Cortex of kidney (tissue), 1 donor: ENCODE measurements at places on chromosomes 2 and 18.

DNA sequence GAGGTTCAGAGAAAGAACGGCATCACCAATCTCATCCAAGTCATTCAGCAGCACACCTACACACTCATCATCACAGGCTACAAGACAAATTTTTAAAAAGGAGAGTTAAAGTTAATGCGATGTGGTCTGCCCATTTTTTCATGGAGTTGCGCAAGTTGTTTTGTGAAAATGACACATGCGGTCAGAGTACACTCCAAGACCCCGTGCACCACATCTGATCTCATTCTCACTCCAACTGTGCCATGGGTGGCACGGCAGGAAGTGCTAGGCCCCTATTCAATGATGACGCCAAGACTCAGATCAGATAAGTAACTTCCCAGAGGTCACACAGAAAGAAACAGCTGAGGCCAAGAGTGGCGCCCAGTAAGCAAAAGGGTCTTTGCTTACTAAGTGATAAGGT lies 119.8 kb downstream of the LAMA1 start:
- DNase-seq: no peak

GRCh38 chr2:9315280-9315847 lies 108.0 kb downstream of the ITGB1BP1 start:
- no peak for DNase-seq

- DNase-seq: no peak
Measured at GRCh38 chr2:135590619-135591260, 59.5 kb downstream of the R3HDM1 start.

- no peak for DNase-seq
Measured at GRCh38 chr2:36562240-36562639, 35.7 kb downstream of the FEZ2 start.

- no peak for DNase-seq
Measured at GRCh38 chr18:80006724-80007123, 18.4 kb upstream of the TXNL4A start.

- no peak for DNase-seq
Measured at GRCh38 chr18:32042337-32042736, 23.7 kb downstream of the RNF125 start.

- no peak for DNase-seq
Measured at GRCh38 chr2:233422050-233422639, 67.9 kb downstream of the DGKD start.

GRCh38 chr2:156083763-156084493 lies 248.6 kb downstream of the NR4A2 start:
- DNase-seq: no peak

DNA sequence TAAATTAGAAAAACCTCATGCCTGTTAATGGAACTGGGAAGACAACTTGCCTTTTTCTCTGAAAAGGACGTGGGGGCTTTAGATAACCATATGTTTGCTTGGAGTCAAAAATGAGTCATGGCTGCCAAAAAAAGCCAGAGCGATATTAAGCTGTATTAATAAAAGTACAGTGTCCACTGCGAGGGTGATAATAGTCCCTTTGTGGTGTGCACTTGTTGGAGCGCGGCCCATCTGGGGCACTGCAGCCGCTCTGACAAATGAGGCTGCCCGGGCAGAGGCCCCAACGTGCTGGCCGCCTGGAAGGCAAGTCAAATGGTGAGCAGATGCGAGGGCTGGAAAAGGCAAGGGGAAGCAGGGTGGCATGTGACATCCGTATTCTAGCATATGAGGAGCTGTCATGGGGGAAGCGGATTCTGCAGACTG lies 103.3 kb upstream of the NCK2 start:
- DNase-seq: no peak

DNA sequence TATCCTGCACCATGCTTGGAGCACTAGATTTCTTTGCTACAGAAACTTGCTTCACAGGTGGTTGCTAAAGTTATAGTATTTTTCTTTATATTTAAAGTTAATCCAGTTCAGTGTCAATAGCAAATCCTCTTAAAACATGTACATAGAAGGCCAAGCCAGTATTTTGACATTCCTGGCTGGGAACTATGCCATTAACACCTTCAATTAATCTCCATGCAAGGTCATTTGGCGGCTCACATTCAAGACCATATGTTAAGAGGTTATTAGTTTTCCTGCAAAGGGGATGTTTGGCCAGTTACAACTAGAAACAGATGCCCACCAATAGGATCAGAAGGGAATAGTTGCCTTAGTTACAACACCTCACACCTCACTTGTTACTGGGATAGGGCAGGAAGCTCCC lies 261.3 kb upstream of the MEIS1 start:
- no peak for DNase-seq
